ENCODE measurements at places on chromosomes 4 and X.
A peak's percentile ranks its signal among the peaks of the same experiment; 100 is the strongest.

DNA sequence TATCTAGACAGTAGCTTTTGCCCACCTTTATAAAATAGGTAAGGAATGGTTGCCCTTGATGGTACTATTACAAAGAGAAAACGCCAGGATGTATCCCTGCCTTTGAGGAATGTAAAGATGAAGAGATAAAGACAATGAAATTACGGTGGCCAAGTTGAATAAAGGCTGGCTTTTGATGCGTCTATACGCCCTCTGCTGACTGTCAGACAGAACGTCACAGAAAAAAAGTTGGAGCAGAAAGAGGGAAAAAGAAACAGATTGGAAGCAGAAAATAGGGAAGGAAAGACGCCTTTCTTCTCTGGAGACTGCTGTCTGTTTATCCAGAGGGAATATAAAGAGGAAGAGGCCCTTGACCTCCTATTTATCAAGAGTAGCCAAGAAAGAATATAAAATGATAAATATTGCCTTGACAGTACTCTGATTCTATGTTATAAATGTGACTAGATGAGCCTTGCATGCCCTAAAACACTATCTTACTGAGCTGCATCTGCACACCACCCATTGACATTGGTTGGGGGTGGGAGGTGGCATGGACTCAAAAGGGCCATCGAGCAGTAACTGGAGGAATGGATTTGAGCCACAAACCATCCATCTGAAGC, 30.6 kb downstream of the PCDH19 start:
- peak; percentile 32 for DNase-seq

- no peak for DNase-seq
Observed at GRCh38 chr4:123632693-123633030, 236.1 kb downstream of the SPRY1 start.

- no peak for DNase-seq
Observed at GRCh38 chr4:174763454-174764104, 65.5 kb downstream of the GLRA3 start.

DNA sequence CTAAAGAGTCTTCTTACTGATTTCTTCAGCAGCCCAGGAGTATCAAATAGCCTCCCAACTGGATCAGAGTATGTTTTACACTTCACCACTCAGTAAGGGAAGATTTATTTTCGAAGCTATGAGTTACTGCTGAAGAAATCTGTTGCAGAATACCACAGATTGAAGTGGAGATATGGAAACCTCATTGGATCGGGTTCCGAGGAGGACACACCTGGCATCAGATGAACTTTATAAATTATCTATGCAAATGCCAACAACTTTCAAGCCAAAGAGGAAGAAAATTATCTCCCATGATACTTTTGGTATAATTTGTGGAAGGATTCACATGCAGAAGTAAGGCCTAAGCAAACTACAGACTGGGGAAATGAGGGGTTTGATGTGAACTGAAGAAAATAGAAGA, 515.9 kb upstream of the NDST4 start:
- no peak for DNase-seq

GRCh38 chr4:102441978-102442911, 58.9 kb upstream of the NFKB1 start:
- DNase-seq = no peak

DNA sequence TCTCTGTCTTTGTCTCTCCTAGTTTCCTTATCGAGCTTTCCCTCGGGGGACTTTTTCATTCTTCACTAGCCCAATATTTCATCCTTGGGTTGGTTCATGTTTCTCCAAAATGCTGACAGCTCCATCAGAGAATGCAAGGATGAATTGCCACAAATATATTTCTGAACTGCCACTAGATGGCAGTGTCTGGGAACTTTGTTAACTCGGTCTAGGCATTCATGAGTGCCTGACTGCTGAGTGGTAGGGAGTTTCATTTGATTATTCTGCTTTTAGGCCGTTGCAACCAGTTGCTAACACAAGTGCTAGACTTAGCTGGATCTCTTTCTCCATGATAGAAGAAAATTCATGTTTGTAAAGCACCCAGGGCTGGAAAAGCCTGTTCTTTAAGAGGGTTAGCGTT, 73.5 kb upstream of the RAP2C start:
- DNase-seq = no peak

DNA sequence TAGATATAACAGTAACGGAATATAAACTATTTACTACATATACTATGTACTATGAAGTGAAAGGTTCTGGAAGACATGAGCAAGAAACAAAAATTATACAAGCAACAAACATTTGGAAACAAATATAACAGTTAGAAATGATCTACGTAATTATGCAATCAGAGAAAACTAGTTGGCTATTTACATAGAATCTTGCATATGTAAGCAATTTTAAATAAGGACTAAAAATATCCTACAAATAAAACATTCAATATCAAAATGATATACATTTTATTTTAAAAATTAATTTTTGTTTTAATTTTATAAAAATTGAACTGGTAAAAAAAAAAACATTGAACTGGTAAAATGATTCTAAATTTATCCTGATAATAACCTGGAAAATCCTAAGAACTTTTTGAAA, 642.5 kb upstream of the PCDH10 start:
- no peak for DNase-seq

- DNase-seq = no peak
Observed at GRCh38 chr4:52822972-52823701, 39.0 kb upstream of the RASL11B start.

- DNase-seq = peak; percentile 4
Observed at GRCh38 chr4:161252520-161253141, 911.2 kb downstream of the FSTL5 start.

DNA sequence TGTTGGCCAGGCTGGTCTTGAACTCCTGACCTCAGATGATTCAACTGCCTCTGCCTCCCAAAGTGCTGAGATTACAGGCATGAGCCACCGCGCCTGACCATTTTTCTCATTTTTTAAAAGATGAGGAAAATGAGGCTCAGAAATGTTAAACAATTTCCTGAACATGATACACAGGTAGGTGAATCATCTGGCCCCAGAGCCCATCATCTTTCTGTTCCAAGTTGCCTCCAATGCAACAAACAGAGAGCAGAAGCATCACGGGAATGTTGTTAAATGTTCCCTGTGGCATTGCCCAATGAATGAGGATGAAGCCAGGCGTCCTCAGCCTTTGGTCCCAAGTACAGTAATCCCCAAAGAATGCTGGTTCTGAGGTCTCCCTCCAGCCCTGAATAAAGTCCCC, 31.3 kb upstream of the ANXA5 start:
- no peak for DNase-seq

GRCh38 chrX:19127649-19128168, 5.4 kb upstream of the ADGRG2 start:
- DNase-seq = no peak

DNA sequence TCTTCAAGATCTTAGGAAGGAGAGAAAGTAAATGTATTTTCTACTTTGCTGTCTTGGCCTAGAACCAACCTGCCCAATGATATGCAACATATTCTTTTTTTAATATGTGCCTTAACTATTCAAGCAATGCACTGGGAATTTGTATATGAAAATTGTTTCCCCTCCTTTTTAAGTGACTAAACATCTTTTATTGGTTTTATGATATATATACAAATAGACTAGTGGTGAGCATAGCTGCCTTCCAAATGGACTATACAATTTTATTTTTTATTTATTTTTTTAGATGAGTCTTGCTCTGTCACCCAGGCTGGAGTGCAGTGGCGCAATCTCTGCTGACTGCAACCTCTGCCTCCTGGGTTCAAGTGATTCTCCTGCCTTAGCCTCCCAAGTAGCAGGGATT, 10.3 kb downstream of the NOCT start:
- DNase-seq = no peak

GRCh38 chr4:79764120-79764519, 308.9 kb downstream of the ANTXR2 start:
- DNase-seq = no peak

GRCh38 chr4:80454040-80454439, 118.5 kb downstream of the CFAP299 start:
- no peak for DNase-seq

DNA sequence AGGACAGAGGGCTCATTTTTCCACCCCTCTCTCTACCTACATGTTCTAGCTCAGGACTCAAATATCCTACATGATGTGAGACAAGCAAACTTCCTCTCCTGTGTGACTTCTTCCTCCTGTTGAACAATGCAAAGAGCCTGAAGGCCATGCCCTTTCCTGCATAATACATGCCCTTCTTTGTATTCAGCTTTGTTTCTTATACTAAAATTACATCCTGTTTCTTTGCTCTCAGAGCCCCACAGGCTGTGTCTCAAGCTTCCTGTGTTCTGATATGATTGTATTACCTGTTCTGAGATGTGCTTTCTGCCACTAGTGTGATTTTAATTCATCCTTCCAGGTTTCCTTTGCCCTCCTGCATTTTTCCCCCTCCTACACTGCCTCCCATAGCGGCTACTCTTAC, 166.4 kb upstream of the AFF2 start:
- no peak for DNase-seq

Measured in NCI-H1694 treated with DMSO at 0.1 percent for 48 hours (cell line).